ENCODE measurements at places on chromosomes 16 and 17. TPM values are rescaled to one million over a fixed set of nuclear protein-coding genes. Genes with fewer than 3 reads are reported as not detected.

OTOA gene
- 0.05 TPM for total RNA-seq

ADAD2 gene
- not detected for total RNA-seq

FSCN2 gene
- total RNA-seq, result 1.1 TPM

C16orf54 gene
- not detected for total RNA-seq

TBX4 gene
- 0.09 TPM for total RNA-seq

PPP1R27 gene
- total RNA-seq, result not detected

KCNH4 gene
- total RNA-seq, result 0.42 TPM

NOD2 gene
- not detected for total RNA-seq

DRC3 gene
- total RNA-seq, result 2.8 TPM

TMEM220 gene
- 2.1 TPM for total RNA-seq

TTLL6 gene
- total RNA-seq, result 0.76 TPM

TMEM92 gene
- 28.6 TPM for total RNA-seq

DUSP3 gene
- total RNA-seq, result 61.7 TPM

C17orf78 gene
- total RNA-seq, result not detected

MT4 gene
- total RNA-seq, result not detected

TMEM88 gene
- 0.43 TPM for total RNA-seq

KRT32 gene
- total RNA-seq, result not detected

CASKIN1 gene
- total RNA-seq, result 0.74 TPM

CCL22 gene
- total RNA-seq, result not detected

MRPL58 gene
- total RNA-seq, result 82.0 TPM

CIBAR2 gene
- not detected for total RNA-seq

ZPBP2 gene
- not detected for total RNA-seq

FOXK2 gene
- total RNA-seq, result 48.5 TPM

COX6A2 gene
- total RNA-seq, result not detected

CDRT15L2 gene
- total RNA-seq, result not detected

FOXL1 gene
- total RNA-seq, result 1.7 TPM

TNS4 gene
- 101 TPM for total RNA-seq
